ENCODE measurements at places on chromosomes 2 and 18.

DNA sequence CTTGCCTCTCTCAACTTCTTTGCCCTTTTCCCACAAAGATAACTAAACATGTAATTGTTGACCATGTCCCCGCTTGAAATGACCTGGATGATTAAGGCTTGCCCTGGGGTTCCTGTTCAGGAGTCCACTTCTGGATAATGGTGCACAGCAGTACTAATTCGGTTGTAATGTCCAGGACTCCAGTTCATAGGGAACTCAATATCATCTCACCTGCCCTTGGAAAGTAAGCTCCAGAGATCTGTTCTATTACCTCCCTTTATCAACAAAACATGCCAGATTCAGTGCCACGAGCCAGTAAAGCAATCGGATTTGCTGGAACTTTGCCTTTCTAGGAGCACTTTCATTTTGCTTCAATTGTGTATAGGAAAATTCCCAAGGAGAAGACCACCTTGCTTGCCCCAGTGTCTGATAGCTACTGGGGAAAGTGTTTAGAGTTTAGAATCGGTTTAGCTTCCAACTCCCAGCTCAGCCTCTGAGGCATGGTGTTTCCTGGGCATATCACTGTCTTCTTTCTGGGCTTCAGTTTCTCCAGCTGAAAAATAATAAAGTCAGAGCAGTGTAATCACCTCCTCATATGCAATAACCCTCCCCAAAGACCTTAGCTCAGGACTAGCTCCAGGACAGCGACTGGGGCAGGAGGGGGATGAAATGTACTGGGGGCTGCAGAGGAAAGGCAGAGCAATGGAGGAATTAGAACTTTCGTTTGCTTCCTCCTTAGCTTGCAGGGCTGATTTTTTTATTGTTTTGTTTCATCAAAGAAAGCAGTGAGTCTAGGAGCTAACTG, 162.6 kb upstream of the CYRIA start:
- DNase-seq = no peak

DNA sequence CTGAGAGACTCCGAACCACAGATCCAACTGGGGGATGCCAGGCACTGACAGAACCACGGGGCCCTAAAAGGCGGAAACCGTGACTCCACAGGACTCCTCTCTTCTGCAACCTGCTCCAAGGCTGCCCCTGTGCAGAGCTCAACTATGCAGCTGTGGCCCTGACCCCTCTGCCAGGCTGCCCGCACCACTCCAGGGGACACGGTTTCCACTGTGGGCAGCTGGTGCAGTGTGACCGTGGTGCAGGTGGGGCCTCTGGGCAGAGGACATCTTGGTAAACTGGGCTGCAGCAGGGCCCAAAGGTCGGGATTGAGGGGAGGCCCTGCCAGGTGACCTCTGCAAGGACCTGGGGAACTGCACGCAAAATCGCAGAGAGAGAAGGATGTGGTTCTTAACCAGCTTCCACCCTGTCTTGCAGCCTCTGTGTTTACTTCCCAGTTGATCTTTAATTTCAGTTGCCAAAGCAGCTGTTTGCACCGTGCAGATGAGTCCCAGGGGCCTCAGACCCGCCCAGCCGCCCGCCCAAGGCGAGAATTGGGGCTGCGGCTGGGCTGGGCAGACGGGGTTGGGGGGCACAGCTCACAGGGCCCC, 104.6 kb upstream of the CTDP1 start:
- DNase-seq = no peak

GRCh38 chr2:162537651-162538050, 193.7 kb downstream of the GCA start:
- DNase-seq = no peak

DNA sequence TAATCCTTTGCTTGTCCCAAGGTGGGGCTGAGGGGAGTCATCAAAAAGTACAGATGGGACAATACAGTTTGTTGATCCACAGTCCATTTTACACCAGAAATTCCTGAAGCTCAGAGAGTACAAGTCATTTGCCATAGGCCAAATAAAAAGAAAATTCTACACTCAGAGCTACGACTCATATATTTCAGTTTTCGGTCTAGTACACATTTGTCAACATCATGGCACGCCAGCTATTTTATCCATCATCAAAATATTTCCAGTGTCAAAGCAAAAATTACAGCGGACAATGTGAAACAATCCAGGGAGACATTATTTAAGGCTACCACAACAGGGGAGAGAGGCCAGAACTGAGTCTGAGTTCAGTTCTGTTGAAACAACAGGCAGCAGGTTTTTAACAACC, 587.5 kb upstream of the DSEL start:
- no peak for DNase-seq

- DNase-seq = no peak
Observed at GRCh38 chr18:77044866-77045664, 87.5 kb downstream of the MBP start.

GRCh38 chr2:197141702-197142473, 168.7 kb downstream of the ANKRD44 start:
- DNase-seq = no peak

Measured in GM12864 (cell line).